ENCODE measurements at places on chromosomes 13 and 19.
A peak's percentile ranks its signal among the peaks of the same experiment; 100 is the strongest.

DNA sequence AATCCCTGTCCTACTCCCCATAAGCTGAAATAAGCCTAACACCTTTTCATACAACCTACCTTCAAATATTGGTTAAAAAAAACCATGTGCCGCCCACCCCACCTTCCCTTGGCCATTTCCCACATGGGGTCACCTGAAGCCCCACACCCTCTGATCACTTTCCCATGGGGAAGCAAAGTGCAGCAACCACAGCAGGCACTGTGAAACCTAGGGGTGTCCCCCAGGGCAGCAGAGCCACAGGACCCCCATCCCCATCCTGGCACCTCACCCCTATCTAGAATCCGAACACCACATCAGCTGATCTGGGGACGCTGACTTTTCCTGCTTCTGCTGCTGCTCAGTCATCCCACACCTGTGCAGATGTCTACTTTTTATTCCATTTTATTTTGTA, 19.9 kb downstream of the CEACAM21 start:
- DNase-seq = peak; percentile 56

- DNase-seq = no peak
Observed at GRCh38 chr13:66210677-66211076, 1019.5 kb downstream of the PCDH9 start.

- no peak for DNase-seq
Observed at GRCh38 chr13:27783111-27783510, 9.2 kb upstream of the GSX1 start.

GRCh38 chr13:110700641-110701040, 5.3 kb downstream of the CARS2 start:
- DNase-seq = peak; percentile 16

DNA sequence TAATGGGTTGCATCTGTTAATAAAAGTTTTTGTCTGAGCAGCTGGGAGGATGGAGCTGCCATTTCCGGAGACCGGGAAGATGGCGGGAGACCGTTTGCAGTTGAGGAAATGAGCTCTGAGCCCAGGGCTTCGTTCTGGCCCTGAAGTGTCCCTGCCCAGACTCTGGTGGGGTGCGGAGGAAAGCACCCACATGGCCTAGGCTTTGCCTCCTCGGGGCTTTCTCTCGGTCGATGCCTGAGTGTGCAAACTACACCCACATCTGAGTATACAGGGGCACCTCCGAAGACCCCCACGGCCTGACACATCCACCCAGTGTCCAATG, 15.6 kb upstream of the NANOS3 start:
- no peak for DNase-seq

DNA sequence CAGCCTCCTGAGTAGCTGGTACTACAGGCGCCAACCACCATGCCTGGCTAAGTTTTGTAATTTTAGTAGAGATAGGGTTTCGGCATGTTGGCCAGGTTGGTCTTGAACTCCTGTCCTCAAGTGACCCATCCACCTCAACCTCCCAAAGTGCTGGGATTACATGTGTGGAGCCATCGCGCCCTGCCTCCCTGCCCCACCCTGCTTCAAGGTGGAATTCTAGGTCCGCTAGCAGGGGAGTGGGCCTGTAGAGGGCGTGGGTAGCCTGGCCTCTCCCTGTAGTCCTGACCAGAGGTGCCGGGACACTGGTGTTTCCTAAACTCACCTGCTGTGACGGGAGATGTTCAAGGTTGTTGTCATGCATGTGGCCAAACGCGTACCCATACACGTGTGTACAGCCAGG, 398 bp downstream of the SLC25A41 start:
- no peak for DNase-seq

GRCh38 chr13:80510686-80511085, 169.8 kb upstream of the SPRY2 start:
- DNase-seq = no peak

DNA sequence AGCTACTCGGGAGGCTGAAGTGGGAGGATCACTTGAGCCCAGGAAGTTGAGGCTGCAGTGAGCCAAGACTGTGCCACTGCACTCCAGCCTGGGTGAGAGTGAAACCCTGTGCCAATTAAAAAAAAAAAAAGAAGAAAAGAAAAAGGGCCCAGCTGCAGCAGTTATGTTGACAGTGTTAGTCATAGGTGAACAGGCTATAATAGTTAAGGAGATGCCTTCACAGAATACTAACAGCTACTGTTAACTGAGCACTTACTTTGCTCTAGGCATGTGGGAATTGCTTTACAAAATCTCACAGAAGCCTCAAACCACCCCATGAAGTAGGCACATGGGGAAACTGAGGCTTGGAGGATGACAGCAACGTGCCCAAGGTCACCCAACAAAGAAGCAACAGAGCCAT, 3.9 kb downstream of the FBXO17 start:
- no peak for DNase-seq

Data from spleen (tissue), 13 donors.